ENCODE measurements at places on chromosomes 3 and 15.

DNA sequence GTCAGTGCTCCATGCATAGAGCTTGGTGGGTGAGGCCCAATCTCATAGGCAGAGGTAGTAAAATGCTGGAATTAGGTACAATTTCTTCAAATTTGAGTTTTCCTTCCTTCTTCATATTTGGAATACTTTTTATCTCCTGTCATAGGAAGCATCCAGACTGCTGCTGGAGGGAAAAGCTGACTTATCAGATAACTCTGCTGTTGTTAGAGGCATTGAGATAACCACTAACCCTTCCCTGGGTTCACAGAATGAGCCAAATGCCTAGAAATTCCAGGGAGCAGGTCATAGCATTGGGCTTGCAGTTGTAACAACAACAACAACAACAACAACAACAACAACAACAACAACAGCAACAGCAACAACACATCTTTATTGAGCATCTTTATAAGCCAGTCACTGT lies 332.7 kb downstream of the PDCD6IP start:
- no peak for DNase-seq

GRCh38 chr3:5071061-5071460 lies 51.0 kb upstream of the ARL8B start:
- no peak for DNase-seq

- DNase-seq, result no peak
Observed at GRCh38 chr3:73453666-73454065, 171.1 kb downstream of the PDZRN3 start.

DNA sequence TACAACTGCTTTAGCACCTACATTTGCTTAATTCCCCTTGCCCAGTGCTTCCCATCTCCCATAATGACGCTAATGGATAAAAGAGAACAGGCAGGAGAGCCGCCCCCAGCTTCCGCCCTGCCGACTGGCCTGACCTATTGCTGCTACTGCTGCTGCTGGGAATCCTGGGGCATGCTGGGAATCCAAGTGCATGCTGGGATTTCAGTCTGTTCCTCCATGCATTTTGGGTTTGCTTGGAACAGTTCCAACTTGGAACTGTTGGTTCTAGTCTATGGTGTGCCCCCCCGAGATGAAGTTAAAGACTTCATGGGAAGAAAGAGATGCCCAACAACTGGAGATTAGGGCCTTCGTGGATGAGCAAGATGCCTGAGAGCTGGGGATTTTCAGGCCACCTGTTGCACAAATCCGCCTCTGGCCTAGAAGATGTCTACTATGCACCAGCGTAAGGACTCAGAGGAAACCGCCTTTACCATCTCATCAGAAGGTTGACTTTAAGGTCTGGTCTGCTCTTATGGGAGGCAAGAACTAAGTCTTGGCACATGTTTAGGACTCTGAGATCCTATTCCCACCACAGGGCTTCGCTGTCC lies 29.0 kb downstream of the HAPLN3 start:
- no peak for DNase-seq

DNA sequence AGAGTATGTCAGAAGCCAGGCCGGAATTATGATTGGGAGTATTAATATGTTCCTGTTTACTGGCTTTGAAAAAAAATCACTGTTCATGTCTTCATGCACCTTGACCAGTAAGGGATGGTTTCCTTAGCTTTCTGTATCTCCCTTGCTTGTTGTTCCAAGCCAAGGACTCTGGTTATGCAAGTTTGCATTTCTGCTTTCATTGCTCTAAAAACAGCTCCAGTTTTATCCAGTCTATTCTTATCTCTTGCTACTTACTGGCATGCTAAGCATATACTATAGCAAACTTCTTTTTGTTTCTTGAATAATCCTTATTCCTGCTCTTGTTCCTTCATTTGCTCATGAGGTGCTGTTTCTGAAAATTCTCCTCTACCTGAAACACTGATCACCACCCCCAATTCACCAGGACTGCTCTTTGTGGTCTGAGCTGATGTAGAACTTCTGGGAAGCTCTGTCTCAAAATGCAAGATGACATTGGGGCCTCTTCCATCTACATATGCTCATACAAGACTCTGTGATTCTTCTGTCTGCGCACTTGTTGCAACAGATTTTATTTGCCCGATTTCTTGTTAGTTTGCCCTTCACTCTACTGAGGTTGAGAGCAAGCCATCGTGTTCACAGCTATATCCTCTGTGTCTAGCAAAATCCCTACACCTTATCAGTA lies 173.0 kb downstream of the EBLN2 start:
- no peak for DNase-seq

- no peak for DNase-seq
Observed at GRCh38 chr3:180196658-180197057, 159.9 kb upstream of the PEX5L start.

- no peak for DNase-seq
Observed at GRCh38 chr15:42094512-42094963, at the start of gene PLA2G4D. Gene PLA2G4D (minus strand): TSS chr15:42094562. CDS start chr15:42094459, 103 bp downstream.

- no peak for DNase-seq
Observed at GRCh38 chr15:50803479-50804180, 38.1 kb upstream of the SPPL2A start.

DNA sequence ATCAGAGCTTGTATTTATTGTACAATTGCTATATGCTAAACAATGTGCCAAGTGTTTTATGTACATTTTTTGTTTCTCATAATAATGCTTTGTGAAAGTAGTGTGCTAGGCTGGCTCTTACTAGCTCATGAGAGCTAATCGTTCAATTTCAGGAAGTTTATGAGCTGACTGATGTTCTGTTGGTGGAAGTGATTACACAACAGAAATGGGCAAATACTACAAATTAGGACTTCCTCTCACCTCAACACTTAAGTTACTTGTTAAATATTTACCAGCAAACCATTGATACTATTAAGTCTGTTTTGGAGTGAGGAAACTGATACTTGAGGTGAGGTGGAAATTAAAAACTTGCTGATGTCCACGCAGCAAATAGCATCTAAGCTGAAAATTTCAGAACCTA lies 32.3 kb downstream of the SLC9C1 start:
- no peak for DNase-seq

- no peak for DNase-seq
Observed at GRCh38 chr3:71684757-71685386, 40.3 kb downstream of the EIF4E3 start.

DNA sequence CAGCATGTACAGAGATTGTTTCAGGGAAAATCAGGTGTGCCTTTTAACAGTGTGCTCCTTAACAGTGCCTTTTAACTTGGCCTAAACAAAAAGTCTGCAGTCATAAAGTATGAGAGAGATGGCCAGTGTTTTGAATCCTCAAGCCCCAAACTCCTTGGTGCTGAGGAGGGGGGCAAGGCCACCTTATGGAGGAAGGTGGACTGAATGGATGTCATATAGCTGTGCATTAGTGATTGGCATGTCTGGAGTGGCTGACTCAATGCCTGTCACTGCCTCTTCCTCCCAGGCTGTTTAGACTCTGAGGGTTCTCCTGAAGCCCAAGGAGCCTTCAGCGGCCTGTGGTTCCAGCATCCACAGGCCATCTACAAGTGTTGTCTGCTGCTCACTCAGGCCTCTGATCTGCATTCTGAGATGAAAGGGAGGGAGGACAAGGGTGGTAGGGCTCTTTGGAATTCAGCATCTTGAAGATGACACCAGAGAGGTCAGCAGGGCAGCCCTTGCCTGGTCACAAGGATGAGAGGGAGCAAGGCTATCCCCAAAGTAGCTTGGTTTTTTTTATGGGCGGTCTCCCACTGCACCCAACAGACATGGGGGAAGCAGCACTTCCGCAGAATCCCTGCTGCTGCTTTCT lies 1.5 kb downstream of the FOXL2NB start:
- no peak for DNase-seq

DNA sequence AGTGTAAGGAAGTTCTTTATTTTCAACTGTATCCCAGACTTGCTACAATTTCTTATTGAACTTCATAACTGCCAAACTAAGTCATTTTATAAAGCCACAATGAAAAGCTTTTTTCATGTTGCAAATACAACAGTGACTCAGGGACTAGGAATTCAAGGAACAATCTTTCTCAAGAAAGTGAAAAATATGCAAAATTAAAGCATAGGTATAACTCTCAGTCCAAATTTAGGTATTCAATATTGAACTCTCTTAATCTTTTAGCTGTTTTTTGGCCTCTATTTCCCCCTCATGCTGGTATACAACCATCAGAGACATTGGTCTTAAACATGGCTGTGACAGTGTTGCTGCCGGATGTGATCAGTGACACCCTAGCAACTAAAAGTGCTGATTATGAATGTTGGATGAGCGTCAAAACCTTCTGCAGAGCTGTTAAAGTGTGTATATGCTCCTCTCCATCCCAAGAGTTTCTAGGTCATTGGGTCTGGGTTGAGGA lies 476.9 kb downstream of the ZNF385D start:
- DNase-seq, result no peak

GRCh38 chr15:40050788-40051470 lies 11.9 kb upstream of the SRP14 start:
- DNase-seq, result no peak

DNA sequence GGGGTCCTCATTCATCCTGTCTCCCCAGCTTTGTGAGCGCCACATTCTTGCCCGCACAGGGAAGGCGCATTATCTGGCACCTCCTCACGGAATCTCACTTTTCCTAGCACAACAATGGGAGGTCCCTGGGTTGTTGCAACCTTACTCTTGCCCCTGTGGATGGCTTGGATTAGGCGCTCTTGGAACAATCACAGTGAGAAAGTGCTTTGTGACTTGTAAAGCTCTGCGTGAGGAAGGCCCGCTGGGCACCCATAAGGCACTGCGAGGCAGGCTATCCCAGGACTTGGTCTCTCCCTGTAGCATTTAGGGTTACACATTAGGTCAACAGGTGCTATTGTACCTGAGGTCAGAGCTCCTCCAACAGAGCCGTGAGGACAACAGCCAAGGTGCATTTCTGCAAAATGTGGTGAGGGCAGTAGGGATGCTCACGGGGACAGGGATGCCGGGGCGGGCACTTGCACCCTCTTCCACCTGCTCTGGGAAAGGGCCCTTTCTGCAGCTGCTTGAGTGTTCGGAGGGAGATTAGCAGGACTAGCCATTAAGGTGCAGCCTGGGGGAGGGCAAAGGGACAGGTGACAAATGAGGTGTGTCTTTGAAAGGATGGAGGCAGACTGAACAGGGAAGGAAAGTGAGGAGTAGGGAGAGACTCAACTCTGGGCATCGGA lies 13.9 kb upstream of the LRRC15 start:
- no peak for DNase-seq

DNA sequence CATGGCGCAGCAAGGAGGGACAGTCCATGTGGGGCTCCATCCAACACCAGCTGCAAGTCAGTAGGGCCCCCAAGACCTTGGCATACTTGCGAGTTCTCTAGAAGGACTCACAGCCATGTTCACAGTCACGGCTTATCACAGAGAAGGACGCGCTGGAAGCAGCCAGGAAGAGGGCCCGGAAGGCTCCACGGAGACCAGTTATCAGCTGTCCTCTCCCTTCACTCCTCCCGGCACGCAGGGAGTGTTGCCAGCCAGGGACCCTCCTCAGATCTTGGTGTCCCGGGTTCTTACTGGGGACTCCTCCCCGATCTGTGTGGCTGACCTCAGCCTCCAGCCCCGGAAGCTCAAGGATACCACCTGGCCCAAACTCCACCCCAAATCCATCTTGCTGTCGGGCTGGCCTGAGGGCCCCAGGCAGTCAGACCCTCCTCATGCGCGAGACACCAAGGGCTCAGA lies 68.0 kb downstream of the SLTM start:
- DNase-seq, result no peak

- DNase-seq, result no peak
Observed at GRCh38 chr3:150377601-150378300, 30.3 kb upstream of the TSC22D2 start.

GRCh38 chr3:143090976-143091837 lies 28.4 kb upstream of the CHST2 start:
- no peak for DNase-seq

- no peak for DNase-seq
Observed at GRCh38 chr3:23961066-23961465, 16.0 kb downstream of the NR1D2 start.

GRCh38 chr15:39273717-39274411 lies 307.0 kb upstream of the THBS1 start:
- DNase-seq, result no peak

GRCh38 chr3:48765376-48765775 lies 48.4 kb upstream of the IP6K2 start:
- no peak for DNase-seq

GRCh38 chr15:59364248-59364647 lies 8.4 kb downstream of the MYO1E start:
- no peak for DNase-seq
